ENCODE measurements at places on chromosomes 3 and 15.

- DNase-seq, result no peak
These were observed 1.0 kb downstream of the DTWD1 start for GRCh38 chr15:49621887-49622286.

DNA sequence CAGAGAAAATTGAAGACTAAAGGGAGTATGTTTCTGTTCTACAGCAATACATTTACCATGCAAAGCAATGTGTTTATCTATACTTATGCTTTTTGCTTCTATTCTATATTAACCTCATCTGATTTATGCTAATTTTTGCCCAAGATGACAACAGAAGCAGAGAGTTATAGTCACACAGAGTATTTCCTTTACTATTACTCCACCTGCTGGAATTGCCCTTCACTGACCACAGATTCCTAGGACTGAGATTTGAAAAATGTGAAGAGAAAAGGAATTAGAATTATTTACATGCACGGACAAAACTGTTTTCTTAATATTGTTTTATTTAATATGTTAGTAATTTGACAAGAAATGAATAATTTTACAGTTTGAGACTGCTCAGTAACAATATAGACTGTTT, 745.6 kb downstream of the VGLL3 start:
- DNase-seq, result no peak

GRCh38 chr3:2862366-2862765, 247.8 kb downstream of the IL5RA start:
- DNase-seq, result no peak

- no peak for DNase-seq
These were observed 70.5 kb upstream of the MAP4 start for GRCh38 chr3:48086705-48087104.

DNA sequence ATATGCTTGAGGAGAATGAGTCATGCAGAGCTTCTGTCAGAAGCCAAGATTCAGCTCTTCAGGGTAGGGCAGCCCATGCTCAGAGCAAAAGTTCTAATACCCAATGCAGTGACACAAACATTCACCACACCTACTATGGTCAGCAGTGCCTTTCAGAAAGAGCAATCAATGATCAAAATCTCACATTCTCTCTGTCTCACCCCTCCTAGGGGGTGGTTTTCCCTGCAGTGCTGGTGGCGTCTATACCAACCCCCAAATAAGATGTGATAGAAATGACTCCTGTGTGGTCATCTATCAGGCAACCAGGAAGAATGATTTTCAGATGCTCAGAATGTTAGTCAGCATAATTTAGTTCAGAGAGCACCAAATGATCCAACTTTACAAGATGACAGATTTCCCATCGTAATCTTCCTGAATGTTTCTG, 385.3 kb downstream of the NTRK3 start:
- no peak for DNase-seq

GRCh38 chr3:187870360-187871203, 125.3 kb upstream of the BCL6 start:
- DNase-seq, result no peak

GRCh38 chr3:114809668-114810413, 337.2 kb downstream of the ZBTB20 start:
- no peak for DNase-seq
